ENCODE measurements at places on chromosomes 16 and 17.

DNA sequence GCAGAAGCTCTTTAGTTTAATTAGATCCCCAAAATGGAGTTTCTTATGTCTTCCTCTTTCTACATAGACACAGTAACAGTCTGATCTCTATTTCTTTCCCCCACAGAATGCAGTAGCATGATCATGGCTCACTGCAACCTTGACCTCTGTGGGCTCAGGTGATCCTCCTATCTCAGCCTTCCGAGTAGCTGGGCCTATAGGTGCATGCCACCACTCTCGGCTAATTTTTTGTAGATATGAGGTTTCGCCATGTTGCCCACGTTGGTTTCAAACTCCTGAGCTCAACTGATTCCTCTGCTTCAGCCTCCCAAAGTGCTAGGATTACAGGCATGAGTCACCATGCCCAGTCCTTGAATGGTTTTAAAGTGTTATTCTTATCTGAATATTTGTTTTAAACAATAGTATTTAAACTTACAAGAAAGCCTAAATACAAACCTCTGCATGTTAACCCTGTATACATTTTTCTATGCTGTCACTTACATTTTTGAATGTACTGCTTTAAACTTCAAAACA, 120.6 kb downstream of the GOSR1 start:
- DNase-seq: no peak

GRCh38 chr16:56673921-56674320, 4.3 kb downstream of the MT1H start:
- no peak for DNase-seq

DNA sequence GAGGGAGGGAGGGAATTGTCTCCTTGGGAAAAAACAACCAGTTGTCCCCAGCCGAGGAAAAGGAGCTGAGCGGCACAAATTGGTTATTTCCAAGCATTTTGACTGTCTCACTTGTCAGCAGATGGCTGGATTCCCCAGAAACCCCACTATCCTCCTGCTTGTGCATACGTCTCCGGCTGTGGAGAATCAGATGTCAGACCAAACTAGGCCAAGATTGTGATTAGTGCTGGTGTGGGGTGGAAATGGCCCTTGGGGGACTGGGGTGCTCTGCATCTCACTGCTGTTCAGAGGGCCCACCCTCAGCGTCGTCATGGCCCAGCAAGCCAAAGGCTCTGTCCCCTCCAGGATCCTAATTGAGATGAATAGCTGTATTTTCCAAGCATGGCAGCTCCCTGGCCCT, 131.7 kb upstream of the HSBP1 start:
- no peak for DNase-seq

DNA sequence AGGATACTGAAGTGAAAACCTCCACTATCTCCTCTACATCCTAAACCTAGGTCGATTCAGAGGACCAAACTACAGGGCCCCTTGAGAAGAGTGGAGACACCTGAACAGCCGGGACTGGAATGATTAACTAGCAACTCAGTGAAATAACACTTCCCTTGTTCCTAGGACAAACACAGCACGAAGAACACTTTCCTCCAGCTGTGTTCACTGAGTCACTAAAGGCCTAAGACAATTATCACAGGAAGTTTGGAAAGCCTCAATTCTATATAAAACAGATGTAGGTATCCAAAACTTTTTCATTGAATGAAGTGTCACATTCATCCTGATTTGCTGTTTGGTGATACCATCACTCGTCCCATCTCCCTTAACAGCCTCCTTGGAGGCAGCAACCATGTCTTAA, 15.5 kb upstream of the CUEDC1 start:
- DNase-seq: no peak

- no peak for DNase-seq
Measured at GRCh38 chr17:4272972-4273368, 9.2 kb upstream of the ANKFY1 start.

GRCh38 chr16:27499659-27500055, 50.1 kb downstream of the GTF3C1 start:
- DNase-seq: no peak

DNA sequence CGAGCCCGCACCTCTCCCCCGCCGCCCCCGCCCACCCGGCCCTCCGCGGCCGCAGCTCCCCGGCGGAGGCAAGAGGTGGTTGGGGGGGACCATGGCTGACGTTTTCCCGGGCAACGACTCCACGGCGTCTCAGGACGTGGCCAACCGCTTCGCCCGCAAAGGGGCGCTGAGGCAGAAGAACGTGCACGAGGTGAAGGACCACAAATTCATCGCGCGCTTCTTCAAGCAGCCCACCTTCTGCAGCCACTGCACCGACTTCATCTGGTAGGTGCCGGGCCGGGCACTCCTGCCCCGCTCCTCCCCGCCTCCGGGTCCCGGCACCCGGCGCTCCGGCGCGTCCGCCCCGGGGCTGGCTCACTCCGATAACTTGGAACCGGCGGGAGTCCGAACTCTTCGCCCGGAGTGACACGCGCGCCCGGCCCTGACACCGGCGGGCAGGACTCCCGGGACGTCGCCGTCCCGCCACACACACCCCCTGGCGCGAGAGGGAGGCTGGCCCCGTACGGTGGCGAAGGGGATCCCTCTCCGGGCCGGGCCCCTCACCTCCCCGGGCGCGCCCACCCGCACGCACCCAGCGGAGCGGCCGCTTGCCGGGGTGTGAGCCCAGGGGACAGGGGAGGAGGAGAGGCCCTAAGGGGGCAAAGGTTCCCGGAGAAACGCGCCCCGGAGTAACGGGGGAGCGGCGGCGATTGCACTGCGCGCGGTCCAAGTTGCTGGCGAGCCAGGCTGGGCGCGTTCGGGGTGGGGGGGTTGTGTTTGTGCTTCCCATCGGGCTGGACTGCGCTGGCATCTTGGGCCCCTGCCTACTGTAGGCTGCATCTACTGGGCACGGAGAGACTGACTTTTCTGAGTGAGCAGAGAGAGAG, 581 bp downstream of the PRKCA start:
- peak; percentile 2 for DNase-seq

DNA sequence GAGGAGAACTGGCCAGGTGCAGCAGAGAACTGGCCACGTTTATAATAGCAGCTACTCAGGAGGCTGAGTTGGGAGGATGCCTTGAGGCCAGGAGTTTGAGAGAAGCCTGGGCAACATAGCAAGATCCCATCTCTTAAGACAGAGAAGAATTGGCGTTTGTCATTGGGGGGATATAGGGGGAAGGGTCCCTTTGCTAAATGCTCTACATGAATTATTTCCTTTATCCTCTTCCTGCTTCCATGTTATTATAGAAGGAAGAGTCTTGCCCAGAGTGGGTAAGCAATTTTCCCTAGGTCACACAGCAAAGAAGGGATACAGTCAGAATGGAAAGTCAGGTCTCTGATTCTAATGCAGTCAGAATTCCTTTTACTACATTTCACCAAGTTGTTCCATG, 68.0 kb downstream of the MYH11 start:
- DNase-seq: no peak

- DNase-seq: no peak
Measured at GRCh38 chr16:15575293-15576049, 67.5 kb downstream of the MARF1 start.

DNA sequence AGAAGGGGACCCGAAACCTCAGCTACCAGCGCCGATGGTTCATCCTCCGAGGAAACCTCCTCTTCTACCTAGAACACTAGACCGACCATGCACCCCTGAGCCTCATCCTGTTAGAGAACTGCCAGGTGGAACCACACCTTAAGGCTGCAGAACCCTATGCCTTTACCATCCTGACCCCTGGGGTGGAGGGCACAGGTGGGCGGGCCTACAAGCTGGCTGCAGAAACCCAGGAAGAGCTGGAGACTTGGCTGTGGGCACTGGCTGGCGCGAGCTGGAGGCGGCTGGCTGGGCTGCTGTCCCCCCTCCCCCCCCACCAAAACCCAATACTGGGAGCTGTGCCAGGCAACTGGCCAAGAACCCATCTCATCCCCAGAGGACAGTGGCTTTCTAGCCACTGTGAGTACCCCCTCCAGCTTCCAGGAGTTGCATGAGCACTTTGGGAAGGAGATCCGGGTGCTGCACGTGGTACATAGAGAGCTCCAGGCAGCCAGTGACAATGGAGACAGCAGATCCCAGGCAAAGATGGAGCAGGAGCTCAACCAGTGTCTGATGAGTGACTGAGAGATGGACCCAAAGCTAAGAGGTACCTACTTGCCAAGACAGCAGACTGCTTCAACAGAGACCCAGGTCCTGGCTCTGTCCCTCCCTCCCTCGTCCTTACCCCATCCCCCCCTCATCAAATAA, 1.4 kb upstream of the CD2BP2 start:
- DNase-seq: no peak

DNA sequence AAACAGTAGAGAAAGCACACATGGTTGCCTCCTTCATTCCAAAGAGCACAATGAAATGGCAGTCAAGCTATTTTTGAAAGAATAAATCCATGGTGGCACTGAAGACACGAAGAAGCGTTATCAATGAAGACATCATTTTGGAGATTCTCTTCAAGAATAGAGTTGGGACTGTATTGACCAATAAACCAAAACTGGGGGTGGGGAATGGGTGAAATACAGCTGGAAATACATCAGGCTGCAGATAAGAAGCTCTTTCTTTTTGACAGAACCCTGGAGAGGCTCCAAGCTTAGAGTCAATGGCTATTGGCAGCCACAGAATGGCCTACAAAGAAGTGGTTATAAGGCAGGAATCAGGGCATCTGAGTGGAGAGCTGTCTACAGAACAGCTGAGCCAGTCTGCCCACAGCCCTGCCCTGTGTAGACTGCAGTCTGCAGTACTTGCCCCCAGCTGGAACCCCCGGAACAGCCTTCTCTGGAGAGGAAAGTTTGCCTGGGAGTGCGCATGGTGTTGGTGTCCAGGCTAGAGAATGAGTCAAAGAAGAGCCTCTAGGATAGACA, 100.4 kb downstream of the STX8 start:
- DNase-seq: no peak

DNA sequence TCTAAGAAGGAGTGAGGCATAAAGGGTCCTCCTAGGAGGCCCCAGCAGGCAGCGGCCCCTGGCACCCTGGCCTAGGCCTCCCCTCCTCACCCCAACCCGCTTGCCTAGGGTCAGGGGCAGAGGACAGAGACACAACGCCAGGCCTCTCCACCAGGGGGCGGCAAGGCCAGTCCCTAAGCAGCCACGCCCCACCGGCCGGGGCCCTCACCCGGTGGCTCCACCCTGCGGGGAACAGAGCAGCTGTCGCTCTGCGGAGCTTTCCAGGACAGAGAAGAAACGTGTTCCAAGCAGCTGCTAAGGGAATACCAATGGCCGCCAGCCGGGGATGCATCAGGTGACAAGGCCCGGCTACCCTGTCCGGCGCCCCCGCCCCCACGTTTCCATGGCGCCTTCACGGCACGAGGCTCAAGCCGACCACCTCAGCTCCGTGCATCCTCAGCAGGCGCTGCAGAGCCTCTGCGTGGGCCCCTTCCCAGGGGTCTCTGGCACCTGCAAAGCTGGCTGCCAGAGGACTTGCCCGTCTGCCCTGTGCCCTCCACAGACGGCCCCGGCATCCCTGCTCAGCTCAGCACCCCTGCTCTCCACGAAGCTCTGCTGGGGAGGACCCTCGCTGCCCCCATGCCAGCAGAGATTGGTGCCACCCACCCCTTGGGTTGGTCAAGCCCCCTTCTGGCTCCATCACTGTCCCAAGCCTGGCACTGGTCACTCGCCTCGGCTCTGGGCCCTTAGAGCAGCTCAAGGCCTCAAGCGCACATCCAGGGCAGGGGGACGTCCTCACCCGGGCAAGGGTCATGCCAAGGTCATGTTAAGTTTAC, 5.6 kb downstream of the ZNF598 start:
- peak; percentile 72 for DNase-seq

- no peak for DNase-seq
Measured at GRCh38 chr16:75250809-75251279, 580 bp downstream of the BCAR1 start.

- no peak for DNase-seq
Measured at GRCh38 chr16:83951544-83951943, 1.5 kb upstream of the OSGIN1 start.

GRCh38 chr16:27318392-27319256, 4.8 kb downstream of the IL4R start:
- no peak for DNase-seq

DNA sequence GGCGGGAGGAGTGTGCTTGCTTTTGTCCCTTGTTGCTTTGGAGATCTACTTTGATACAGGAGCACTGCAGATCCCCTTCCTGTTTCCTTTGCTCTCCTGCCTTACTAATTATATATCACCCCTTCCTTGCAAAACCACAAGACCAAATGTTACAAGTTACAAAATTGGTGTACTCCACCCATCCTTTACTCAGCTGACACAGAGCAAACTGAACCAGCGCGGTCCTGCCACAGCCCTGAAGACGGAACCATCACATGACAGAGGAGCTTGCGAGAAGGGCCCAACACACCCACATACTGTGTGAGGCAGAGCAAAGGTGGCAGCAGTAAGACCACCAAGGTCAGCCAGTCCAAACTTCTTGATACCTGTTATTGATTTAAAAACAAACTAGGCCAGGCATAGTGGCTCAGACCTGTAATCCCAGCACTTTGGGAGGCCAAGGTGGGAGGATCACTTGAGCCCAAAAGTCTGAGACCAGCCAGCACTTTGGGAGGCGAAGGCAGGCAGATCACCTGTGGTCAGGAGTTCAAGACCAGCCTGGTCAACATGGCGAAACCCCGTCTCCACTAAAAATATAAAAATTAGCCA, 33.2 kb downstream of the CYTH1 start:
- DNase-seq: peak; percentile 57

- DNase-seq: no peak
Measured at GRCh38 chr17:48307814-48308411, 122.1 kb downstream of the SKAP1 start.

GRCh38 chr17:16329519-16330271, 23.6 kb downstream of the CENPV start:
- no peak for DNase-seq

- no peak for DNase-seq
Measured at GRCh38 chr16:57711346-57711745, 16.7 kb downstream of the DRC7 start.

- no peak for DNase-seq
Measured at GRCh38 chr17:50468304-50469207, at the start of gene CHAD. Gene CHAD (minus strand): TSS chr17:50468880. CDS start chr17:50468813, 67 bp downstream.

- DNase-seq: no peak
Measured at GRCh38 chr16:64138006-64138405, 983.9 kb downstream of the CDH11 start.

- DNase-seq: no peak
Measured at GRCh38 chr16:52191531-52192134, 355.3 kb downstream of the TOX3 start.

DNA sequence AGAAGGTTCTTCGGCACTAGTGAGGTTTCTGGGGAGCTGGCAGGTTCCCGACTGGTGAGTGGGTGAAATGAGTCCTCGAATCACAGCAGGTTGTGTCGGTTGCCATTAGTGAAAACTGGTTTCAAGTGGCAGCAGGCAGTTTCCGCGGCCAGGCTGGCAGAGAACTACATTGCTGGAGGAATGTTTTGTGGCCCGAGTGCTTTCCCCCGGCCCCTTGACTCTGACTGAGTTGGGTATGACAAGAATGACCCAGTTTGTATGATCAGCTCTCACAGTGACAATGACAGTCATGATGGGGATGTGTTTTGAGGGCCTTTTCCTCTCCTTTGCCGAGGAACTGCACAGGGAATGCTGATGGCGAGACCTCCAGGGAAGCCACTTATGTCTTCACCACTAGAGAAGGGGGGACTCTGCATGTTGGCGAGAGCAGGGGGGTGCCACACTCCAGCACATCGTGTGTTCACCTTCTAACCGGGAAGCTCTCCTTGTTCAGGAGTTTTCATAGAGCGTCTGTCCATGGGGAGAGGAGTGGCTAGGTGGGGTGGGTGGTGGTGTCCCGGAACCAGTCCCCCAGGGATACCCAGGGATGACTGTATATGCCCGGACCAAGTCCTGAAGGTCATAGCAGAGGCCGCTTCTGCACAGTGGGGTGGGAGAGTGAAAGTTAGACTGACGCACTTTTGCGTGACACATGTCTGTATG, 206.0 kb upstream of the CHMP6 start:
- DNase-seq: no peak

GRCh38 chr16:82219298-82219697, 49.3 kb upstream of the MPHOSPH6 start:
- DNase-seq: no peak
